ENCODE measurements at places on chromosomes 7 and 10.

GRCh38 chr7:157660971-157661610 lies 324.3 kb downstream of the DNAJB6 start:
- DNase-seq, result no peak

- no peak for DNase-seq
Observed at GRCh38 chr7:44056681-44057080, 8.7 kb downstream of the PGAM2 start.

- DNase-seq, result no peak
Observed at GRCh38 chr7:43758029-43758821, at the start of gene BLVRA. TSS of gene BLVRA (plus strand) at chr7:43758680. CDS start at chr7:43771159, 12,479 bp downstream.

DNA sequence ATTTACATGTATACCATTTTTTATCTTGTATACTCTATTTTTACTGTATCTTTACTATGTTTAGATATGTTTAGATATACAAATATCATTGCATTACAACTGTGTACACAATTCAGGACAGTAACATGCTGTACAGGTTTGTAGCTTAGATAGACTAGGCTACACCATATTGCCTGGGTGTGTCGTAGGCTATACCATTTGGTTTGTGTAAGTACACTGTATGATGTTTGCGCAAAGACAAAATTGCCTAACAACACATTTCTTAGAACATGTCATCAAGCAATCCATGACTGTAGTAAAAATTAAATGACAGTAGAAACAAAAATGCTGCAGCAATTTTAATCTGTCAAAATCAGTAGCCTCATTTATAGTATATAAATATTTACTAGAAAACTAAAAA lies 812.2 kb downstream of the GRM8 start:
- DNase-seq, result no peak

- no peak for DNase-seq
Observed at GRCh38 chr7:76426246-76426645, 1.5 kb downstream of the ZP3 start.

DNA sequence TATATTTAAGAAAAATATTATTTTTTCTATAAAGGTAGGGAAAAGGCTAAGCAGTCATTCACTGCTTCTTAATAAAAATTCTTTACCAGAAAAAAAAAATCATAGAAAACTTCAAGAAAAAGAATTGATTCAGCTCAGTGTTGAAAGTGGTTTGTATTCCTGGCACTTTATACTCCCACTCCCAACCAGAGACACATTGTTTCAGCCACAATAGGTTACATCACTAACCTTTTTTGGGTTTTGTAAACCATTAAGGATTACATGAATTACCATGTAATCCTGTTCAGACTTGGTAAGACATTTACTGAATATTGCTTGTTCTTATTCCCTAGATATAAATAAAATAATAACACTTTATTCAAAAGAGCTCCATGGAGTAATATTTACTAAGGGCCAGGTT lies 46.6 kb downstream of the MINPP1 start:
- no peak for DNase-seq

- no peak for DNase-seq
Observed at GRCh38 chr7:148695953-148696352, 2.8 kb upstream of the CUL1 start.
